ENCODE measurements at places on chromosomes 1 and 21.

DNA sequence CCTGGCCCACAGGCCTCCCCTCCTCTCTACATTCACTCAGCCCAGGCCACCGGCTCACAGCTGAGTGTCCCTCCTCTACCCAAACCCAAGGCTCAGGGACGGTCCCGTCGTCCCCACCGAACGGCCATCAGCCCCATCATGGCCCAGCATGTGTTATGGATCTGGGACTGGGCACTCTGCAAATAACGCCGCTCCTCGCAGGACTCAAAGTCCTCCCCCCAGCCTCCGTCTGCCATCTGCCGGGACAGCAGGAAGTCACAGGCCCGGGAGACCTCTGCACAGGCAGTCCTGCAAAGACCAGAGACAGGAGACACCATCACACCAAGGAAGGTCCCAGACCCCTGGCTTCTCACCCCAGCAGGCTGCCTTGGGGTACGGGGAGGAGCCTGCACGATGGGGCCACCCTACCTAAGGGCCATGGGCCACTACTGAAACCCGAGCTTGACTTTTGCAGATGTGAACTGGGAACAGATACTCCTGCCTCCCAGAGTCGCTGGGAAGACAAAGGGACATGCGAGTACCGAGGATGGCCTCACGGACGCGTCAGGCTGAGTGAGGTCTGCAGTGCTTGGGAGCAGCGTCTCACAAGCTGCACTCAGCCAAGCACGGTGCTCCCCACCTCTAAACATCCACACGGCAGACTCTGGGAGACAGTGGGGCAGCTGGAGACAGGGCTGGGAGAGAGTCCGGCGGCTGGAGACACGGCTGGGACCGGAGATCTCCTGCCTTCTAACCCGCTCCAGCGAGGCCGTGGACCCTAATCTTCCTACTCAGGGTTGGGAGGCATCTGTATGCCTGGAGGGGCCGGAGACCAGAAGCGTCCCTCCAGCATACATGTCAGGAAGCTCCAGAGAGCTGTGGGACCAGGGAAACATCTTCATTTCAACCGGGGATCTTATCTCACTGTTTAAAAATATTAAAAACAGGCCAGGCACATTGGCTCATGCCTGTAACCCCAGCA, 10.4 kb upstream of the SPATC1L start:
- no peak for DNase-seq

DNA sequence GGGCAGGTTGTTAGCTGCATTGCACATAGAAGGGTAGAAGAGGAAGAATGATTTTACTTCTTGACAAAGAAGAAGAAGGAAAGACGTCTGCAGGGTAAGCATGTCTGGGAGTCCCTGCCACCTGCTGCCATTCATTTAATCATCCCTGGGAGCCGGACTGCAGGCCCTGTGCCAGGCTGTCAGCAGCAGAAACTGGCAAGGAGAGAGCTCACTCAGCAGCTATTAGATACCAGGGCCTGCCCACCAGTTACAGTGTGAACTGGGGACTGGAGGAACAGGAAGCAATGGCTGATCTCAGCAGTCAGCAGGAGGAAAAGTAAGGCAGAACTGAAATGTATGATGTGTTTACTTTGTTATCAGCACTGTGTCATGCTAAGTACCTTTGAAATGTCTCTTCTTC, 75.7 kb upstream of the C1orf87 start:
- DNase-seq: no peak

DNA sequence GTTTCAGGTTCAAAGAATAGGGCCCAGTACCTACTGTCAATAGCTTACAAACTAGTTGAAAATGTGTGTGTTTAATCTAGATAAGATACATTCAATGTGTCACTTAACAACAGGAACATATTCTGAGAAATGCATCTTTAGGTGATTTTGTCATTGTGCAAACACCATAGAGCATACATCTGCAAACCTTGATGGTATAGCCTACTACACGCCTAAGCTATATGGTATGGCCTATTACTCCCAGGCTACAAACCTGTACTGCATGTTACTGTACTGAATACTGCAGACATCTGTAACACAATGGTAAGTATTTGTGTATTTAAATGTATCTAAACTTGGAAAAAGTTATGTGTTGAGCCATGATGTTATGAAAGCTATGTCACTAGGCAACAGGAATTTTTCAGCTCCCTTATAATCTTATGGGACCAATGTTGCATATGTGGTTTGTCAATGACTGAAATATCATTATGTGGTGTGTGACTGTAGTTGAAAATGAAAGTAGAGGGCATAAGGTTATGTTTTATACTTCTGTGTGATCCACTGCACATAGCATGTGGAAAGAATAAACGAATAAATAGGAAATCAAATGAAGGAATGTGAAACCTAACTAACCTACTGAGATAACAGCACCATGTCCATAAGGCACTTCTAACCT, 129.0 kb upstream of the CAMK1G start:
- no peak for DNase-seq

GRCh38 chr1:25033030-25033827, 103.2 kb upstream of the RUNX3 start:
- DNase-seq: no peak

GRCh38 chr1:99680270-99680669, 34.4 kb downstream of the PALMD start:
- no peak for DNase-seq

DNA sequence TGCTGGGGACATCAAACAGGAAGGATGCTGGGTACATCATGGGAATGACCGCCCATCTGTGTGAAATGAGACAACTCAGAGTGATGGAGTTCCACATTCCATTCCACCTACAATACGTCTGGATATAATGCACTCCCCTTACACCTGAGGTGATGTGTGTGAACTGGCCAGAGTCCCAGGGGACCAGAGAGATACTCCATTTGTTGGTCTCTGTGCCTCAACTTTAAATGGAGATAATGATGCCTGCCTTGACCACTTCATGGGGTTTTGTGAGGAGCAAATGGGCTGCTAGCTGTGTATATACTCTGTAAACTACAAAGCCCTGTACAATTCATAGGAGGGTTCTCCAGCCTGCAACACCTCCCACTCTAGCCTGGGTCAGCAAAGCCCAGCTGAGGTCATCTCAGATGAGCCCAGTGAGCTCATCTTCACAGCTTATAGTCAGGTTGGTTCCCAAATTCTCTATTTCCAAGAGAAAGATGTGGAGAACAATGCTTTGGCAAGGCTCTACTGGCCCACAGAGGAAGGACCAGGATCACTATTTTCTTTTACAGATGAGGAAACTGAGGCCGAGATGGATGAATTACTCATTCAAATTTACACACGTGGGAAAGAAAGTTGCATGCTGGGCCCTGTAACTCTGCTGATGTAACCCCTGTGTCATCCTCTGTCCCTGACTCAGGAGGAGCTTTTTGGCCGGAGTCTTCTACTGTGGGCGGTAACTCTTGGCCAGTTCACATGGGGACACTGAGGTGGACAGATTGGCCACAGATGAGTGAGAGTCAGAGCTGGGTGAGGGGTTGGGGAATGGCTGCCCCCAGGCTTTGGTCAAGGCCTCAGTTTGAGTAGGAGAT, 105.6 kb upstream of the GCLM start:
- DNase-seq: no peak

DNA sequence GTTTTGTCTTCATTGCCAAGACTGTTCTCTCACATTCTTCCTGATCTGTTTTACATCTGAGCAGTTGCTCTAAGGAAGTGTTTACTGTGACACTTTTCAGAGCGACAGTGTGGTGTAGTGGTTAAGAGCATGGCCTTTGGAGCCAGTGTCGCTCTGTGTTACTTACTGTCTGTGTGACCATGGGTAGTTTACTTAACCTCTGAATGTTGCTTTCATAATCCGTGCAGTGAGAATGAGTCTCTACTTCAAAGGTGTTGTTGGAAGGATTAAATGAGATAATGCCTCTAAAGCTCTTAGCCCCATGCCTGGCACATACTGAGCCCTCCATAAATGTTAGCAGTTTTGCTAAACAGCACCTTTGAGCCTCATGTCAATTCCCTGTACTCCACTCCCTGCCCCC, 35.9 kb upstream of the ZFP69B start:
- DNase-seq: no peak
